HT1080 (cell line): ENCODE measurements at places on chromosomes 7 and 10. TPM values are rescaled to one million over a fixed set of nuclear protein-coding genes. Genes with fewer than 3 reads are reported as not detected.

DNA sequence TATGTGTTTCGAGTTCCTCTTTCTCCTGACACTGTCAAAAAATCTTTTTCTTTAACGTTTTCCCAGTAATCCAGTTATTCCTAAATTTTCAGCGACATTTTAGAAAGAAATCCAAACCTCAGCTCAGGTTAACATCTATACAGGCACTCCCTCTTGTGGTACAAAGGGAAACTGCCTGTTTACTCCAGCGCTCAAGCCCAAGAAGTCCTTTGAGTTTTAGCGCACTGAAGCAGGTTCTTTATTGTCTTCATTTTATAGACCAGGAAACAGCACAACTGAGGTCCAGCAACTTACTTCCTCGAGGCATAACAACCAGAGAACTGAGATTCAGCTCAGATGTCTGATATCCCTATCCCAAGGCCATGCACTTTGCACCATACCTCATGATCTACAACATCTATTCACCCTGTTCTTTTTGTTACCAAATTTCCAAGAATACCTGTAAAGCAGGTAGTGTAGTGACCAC lies 287.2 kb upstream of the MKLN1 start:
- peak; percentile 64 for DNase-seq

DNA sequence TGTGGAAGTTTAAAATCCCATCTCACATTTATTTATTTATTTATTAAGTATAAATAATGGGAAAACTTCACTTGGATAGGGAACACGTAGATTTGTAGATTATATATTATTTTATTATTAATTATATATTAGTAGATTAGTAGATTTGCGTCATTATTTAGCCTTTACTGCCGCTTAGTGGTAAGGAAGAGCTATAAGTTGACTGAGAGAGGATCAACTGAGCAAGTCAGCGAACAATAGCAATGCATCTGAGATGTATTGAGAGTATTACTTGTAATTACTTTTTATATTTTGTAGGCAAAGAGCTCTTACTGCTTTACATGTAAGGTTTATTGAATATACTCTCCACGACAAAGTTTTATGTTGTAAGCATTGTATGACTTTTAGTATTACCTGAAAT lies 244.5 kb upstream of the ANKRD30A start:
- DNase-seq = no peak

GRCh38 chr10:125628104-125629049 lies 54.6 kb downstream of the TEX36 start:
- no peak for DNase-seq

- DNase-seq = no peak
These were observed 77.0 kb downstream of the SLC25A13 start for GRCh38 chr7:96244992-96245292.

DNA sequence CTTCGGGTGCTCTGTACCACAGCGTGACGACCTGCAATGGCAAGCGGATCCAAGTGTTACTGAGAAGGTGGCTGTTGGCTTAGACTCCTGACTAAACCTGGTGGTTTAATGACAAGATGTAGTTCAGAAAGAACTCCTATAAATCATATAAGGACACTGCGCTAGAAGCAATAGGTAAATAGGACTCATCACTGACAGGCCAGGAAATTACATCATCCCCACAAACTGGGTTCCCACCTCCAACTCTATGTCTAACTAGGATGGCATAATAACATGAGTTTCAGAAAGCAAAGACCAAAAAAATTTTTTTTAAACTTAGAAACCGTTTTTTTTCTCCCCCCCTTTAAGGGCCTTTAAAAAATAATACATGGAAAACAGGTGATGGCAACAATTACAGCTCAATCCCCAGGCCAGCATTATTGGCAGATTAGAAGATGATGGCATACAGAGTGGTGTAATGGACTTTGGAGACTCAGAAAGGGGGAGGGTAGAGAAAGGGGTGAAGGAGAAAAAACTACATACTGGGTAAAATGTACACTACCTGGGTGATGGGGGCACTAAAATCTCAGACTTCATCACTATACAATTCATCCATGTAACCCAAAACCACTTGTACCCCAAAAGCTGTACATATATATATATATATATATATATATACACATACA lies 81.4 kb upstream of the FAM133B start:
- peak; percentile 21 for DNase-seq

CFAP69 gene
- 2.3 and 2.5 TPM in 2 replicates for total RNA-seq
